Cardiac septum (tissue), 1 donor: ENCODE measurements at places on chromosomes 13 and 19. TPM values are rescaled to one million over a fixed set of nuclear protein-coding genes. Genes with fewer than 3 reads are reported as not detected.

The MAST1 gene
- 0.65 TPM for total RNA-seq

The ZNF492 gene
- total RNA-seq = 0.13 TPM

GRCh38 chr13:26973946-26974345 lies 197.7 kb downstream of the USP12 start:
- DNase-seq = no peak

GRCh38 chr13:23323946-23324709 lies 109.4 kb downstream of the SACS start:
- DNase-seq = no peak

DNA sequence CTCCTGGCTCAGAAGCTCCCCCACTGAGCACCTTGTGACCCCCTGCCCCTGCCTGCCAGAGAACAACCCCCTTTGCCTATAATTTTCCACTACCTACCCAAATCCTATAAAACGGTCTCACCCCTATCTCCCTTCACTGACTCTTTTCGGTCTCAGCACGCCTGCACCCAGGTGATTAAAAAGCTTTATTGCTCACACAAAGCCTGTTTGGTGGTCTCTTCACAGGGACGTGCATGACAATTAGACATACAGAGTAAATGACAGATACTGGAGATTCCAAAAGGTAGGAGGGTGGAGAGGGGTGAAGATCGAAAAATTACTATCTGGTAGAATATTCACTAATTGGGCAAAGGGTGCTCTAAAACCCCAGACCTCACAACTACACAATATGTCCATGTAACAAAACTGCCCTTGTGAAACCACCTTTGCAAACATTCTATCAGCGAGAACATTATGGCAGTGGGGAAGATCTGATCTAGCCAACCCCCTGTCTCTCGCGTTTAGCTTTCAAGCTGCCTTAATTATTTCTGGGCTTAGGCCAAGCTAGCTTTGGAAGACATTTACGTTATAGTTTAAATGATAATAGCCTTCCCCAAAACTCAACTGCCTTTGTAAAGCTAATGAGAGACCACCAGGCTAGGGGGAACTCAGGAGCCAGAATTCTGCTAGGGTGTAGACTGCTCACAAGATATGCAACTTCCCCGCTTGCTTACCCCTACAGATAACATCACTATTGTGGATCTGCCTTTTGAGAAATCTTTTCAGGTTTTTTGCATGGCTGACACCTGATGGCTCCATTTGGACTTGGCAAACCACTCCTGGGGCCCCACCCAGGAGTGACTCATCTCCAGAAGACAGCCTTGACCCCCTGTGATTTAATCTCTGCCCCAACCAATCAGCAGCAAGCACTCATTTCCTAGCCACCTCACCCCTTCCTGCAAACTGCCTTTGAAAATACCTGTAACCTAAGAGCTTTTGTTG lies 1534.0 kb upstream of the SPRY2 start:
- no peak for DNase-seq

GRCh38 chr19:51525651-51526050 lies 5.8 kb downstream of the SIGLEC6 start:
- DNase-seq = no peak

DNA sequence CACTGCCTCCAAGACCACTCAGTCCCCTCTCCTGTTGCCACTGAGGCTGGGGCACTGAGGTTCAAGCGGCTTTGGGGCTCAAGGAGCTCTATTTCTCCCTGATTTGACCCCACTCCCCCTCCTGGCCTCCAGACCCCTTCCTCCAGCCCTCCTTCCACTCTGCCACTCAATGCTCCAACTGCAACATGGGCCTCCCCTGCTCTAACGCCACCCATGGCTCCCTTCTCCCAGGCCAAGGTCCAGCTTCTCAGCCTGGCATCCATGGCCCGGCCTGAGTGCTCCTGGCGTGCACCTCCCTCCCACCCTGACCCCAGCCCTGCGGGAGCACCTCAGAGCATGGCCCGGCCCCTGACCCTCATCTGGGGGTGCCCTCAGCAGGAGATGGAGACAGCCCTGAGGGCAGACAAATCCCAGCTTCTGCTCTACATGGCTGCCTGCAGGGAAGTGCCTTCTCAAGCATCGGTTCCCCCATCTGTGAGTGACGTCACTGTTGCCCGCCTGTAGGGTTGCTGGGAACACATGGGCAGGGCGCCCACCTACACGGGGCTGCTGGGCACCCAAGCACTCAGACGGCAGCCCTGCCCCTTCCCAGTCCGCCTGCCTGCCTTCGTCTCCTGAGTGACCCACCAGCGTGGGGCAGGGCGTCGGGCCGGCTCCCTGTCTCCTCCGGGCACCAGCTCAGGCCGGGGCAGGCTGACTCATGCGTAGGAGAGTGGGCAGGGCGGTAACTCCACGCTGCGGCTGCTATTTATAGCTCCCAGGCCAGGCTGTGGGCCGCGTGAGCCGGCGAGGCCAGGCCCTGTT lies 1.6 kb upstream of the DIRAS1 start:
- peak; percentile 89 for DNase-seq
